ENCODE measurements at places on chromosomes 5 and 9.

DNA sequence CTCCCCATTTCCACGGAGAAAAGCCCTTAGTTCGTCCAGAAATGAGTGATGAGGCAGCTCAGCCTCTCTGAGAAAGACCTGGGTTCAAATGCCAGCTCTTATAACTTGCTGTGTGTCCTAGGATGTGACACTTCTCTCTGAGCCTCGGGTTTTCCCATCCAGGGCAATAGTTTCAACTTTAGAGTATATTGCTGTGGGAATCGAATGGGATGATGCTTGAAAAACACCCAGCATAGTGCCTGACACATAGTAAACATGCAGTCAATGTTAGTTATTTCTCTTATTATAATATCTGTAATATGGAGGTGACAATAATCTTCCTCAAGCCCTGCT, 430 bp upstream of the MAPKAP1 start:
- no peak for DNase-seq

GRCh38 chr5:1217596-1218206, 7.5 kb upstream of the SLC6A18 start:
- no peak for DNase-seq

DNA sequence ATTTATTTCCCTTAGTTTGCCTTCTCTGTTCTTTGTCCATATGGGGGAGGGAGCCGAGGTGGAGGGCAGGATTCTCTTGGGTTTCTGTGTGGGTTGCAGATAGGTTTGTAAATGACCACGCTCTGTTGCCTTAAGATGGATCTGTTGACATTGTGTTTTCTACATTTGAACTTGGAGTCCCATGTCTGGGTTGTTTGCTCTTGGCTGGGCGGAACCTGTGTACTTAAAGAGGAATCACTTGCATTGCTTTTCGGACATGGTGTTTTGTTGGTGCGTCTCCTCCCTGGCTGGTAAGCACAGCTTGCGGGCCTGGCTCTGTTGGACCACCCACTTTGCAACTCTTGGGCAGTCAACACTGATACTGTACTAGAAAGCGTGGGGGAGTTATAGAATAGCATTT, 45.9 kb downstream of the EHMT1 start:
- DNase-seq: no peak

GRCh38 chr5:145887217-145887616, 14.4 kb upstream of the GRXCR2 start:
- DNase-seq: no peak

DNA sequence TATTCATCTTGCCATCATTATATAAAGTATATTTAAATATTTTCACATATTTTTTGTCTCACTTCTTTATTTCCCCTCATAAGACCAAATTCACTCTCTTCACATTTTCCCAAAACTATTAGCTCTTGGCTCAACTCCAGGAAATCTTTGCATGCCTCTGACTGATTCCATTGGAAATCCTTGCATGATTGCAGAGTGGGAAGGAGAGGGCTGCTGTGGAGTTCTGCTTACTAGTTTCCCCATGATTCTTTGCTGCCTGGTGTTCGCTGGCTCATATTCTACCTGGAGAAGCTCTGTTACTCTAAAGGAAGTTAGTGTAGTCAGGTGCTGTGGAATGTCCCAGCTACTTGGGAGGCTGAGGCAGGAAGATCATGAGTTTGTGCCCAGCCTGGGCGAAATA, 41.9 kb downstream of the LIX1 start:
- DNase-seq: no peak

DNA sequence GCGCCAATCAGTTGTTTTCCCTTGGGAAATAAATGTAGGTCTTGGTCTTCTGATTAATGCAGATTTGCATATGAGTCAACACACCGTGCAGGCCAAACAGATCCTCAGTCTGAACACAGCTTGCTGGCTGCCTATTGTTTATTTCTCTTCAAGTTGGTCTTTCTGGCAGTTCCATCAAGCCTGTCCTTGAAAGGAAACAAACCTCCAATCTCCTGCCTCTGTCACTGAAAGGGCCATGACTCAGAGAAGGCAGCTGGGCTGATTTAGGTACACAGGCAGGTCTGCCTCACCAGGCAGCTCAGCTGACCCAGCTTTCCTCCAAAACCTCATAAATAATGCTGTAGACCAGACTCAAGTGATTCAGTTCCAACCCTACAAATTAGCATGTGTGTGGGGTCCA, 175.9 kb downstream of the MAN2A1 start:
- no peak for DNase-seq

DNA sequence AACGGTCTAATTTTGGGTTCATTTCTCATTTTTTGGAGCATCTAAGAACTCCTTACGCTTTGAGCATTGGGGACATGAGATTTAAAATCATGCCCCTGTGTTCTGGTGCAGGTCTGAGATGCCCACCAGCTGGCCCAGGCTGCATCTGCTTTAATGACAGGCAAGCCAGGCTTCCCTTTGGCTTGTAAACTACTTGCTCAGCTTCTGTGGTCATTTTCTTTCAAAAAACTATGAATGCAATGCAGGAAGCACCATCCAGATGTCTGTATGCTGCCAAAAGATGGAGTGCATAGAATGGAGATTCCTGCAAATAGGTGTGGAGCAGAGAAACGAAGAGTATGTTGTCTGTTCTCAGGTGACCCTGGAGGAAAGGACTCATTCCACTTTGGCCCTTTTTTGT, 399.9 kb upstream of the ADAMTSL1 start:
- DNase-seq: no peak

- no peak for DNase-seq
Measured at GRCh38 chr5:60503771-60504170, 196.2 kb downstream of the DEPDC1B start.

DNA sequence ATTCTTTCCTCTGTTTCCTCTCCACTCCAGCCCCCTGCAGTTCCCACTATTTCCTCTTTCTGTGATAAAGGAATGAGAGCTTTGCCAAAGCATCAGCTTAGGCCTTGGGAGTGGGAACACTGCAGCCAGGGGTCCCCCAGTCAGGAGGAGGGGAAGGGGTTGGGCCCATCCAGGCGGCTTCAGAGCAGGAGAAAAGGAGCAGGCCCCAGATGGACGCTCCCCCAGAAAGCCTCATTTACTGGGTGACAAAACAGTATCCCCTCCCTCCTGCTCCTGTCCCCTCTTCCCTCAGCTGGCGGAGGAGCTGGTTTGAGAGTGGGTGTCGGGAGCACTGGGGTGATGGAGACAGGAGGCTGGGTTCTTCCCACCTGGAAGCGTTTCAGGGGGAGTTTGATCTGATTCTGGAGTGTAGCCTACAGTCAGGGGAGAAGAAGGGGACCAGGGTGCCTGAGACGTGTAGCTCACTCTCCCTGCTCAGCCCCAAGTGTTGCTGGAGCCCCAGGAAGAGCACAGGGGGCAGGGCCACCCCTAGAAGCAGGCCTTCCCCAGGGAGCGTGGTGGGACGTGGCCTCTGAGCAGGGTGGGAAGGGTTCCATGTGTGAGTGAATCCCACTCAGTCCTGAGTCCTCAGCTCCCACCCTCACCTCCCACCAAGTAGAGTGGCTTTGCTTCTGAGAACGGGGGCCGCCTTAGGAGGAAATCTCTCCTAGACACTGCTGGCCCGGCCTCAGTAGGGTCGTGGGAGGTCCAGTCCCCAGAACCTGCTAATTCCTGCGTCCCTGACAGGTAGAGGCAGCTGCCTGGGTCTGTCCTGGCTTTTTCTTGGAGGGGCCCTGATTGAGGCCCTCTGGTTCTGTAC, 173.1 kb downstream of the CACNA1B start:
- no peak for DNase-seq

DNA sequence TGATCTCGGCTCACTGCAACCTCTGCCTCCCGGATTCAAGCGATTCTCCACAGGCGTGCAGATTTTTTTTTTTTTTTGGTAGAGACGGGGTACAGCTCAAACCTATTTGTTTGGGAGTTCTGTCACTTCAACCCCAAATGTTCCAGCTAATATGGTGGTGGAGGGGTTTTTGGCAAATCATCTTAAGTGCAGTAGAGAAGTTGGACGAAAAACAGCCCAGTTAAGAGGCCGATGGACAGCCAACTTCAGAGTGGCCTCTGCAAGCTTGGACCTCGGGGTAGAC, 756 bp upstream of the PRR7 start:
- DNase-seq: no peak

DNA sequence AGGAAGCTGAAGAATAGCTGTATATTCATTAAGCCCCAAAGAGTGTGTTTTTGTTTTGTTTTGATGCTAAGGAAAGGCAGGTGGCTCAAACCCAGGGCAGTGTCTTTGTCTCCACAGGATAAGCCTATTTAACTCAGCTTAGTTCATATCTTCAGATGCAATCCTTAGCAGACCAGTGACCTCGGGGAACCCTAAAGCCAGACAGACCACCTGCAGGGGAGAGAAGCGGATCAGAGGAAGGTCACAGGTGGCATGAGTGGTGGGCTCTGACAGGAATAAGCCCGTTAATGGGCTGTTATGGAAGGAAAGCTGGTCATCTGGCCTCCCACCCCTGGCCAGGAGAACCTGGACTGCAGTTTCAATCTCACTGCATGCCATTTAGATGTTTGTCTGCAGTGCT, 30.8 kb downstream of the TAS2R1 start:
- no peak for DNase-seq

DNA sequence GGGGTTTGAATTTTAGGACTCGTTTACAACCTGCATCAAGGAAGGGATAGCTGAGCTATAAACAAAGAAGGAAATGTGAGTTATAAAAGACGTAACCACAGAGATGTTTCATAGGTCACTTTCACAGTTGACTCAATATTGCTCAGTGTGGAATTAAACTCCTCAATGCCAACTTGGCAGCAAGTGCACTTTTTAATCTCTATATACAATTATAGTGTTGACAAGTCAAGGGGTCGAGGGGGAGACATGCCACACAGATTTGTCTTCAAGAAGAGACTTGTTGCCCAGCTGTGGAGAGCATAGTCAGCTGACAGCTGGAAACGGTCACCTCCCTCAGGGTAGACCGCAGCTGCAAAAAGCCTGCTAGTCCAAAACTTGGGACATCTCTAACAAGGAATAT, 163.4 kb upstream of the DMAC1 start:
- no peak for DNase-seq

DNA sequence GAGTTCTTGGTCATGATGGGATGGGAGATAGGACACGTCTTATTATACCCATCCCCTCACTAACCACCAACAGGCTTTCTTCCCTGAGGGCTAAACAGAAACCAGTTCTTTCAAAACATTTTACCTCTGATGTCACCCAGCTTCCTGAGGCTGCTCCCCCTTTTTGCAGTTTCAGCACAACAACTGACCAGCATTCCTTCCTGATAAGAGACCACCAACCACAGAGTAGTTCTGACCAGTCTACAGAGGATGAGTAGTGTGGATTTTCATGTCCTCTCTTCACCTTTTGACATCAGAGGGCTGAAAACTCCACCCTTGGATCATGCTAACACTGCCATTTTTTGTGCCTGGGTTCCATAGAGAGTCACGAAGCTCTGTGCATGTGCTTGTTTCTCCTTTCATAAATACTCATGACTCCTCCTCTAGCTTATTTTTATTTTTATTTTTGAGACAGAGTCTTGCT, 82.6 kb downstream of the OSTF1 start:
- no peak for DNase-seq

- DNase-seq: no peak
Measured at GRCh38 chr5:125348221-125348692, 601.8 kb upstream of the ZNF608 start.

DNA sequence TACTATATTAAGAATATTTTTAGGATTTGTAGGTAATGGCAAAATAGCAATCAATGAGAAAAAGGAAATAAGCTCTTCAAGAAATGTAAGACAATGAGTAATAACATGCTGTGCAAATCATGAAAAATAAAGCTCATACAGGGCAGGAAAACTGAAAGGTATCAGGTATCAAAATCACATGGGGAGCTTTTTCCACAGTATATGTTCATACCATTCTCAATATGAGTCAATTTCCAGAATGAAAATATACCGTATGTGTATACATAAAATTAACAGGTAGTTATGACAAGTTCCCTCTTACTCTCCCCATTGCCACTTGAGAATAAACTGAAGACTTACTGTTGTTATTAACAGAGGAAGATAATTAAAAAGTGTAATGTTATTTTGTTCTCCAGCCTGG, 35.9 kb downstream of the EFCAB9 start:
- no peak for DNase-seq

DNA sequence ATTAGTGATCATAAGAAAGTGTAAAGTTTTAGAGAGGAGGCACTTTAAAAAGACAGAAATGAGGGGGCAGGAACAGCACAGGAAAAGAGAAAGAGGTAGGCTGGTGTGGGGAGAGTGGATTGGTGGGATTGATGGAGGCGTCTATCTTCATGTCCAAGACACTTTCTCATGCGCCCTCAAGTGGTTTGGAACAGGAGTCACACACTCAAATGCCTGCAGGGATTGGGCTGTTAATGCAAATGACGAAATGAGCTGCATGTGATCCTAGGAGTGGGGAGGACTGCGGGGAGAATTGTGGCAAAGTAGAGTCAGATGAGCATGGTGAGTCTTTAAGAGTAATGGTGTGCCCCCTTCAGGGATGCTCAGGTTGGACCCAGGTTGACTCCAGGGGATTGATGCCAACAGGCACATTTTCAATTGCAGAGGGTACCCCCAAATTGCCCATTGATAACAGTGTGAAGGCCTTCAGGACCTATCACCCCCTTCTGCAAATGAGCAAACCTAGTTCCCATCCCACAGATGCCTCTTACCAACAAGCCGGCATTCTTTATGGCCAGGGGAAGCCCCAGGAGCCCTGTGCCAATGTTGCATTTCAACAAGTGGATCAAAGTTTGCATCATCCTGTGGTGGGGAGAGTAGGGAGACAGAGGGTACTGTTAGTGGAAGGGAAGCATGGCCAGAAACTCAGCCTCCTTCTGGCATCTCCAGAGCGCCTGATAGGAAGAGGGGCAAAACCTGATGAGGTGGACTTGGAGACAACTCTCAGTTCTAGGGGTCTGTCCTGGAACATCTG, 5.3 kb downstream of the SLC36A3 start:
- DNase-seq: no peak

DNA sequence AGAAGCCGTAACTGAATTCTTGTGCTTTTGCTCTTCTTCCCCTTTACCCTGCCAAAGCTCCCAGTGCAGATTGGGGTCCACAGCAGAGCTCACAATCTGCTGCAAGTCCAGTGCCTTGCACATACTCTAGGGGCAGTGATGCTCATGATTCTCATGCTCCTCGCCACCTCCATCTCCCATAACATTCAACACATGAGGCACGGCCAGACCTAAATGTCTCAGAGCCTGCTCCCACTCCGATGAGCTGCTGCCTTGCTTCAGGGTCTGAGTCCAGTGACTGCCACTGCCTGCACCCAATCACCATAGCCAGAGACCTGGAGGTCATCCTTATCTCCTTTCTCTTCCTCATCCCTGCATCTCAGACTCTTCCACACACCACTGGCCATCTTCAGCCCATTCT, 10.5 kb downstream of the CSF1R start:
- peak; percentile 45 for DNase-seq

DNA sequence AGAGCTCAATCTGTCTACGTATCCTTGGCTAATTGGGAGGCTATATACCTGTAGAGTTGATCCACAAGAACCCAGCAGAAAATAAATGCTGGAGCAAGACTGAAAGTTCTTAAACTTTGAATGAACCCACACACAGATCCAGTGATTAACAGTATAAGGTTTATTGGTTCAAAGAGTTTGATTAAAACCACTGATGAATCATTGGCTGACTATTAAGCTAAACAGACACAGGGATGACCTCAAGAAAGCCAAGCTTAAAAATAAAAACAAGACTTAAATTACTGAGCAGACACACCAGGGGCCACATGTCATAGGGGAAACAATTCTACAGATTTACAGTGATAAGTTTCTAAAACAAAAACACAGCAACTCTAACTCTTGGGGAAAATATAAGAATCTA, 163.6 kb downstream of the SPATA31D1 start:
- DNase-seq: no peak
